ENCODE measurements at places on chromosomes 2 and 18. TPM values are rescaled to one million over a fixed set of nuclear protein-coding genes. Genes with fewer than 3 reads are reported as not detected.

- DNase-seq: no peak
Measured at GRCh38 chr2:183606718-183607085, 482.5 kb downstream of the NUP35 start.

The MLPH gene
- total RNA-seq: 118 TPM

- DNase-seq: no peak
Measured at GRCh38 chr2:65015731-65016130, 26.5 kb downstream of the SLC1A4 start.

The THSD7B gene
- total RNA-seq: not detected

The PSMA8 gene
- not detected for total RNA-seq

- no peak for DNase-seq
Measured at GRCh38 chr2:120761911-120762310, 26.2 kb downstream of the GLI2 start.

The KCNF1 gene
- total RNA-seq: not detected

DNA sequence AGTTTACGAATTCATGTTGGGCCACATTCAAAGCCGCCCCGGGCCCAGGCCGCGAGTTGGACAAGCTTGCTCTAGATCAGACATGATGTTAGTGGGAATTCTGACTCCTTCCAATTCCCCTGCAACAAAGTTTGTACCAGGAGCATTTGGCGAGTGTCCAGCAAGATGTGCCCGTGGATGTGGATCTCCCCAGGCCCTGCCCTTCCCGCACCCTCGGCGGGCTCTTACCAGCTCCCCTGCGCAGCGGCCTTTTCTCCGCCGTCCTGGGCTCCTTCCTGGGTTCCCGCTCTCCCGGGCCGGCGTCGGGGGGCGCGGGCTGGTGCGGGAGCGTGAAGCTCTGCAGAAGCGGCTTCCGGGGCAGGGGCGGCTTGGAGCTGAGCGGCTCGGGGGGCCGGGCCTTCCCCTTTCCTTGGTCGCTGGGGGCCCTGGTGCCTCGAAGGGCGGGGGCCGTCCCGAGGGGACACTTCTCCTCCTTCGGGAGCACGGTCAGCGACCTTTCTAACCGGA is 90.8 kb upstream of the MGAT4A start:
- no peak for DNase-seq

The MDH1B gene
- total RNA-seq: 0.40 TPM

DNA sequence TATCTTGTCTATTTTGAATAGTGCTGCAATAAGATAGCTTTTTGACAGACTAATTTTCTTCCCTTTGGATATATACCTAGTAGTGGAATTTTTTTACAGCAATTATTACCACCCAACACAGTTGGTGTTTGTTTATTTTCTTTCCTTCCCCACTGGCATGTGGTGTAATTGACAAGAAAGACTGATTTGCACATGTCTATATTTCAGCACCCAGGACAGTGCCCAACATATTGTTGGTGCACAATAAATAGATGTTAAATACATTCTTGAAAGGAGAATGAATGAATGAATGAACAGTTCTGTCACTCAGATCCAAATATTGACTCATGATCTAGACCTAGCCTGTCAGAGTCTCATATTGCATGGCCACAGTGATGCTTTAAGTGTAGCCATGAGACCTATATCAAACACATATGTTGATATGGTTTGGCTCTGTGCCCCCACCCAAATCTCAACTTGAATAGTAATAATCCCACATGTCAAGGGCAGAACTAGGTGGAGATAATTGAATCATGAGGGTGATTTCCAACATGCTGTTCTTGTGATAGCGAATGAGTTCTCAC is 538.2 kb downstream of the NYAP2 start:
- no peak for DNase-seq

DNA sequence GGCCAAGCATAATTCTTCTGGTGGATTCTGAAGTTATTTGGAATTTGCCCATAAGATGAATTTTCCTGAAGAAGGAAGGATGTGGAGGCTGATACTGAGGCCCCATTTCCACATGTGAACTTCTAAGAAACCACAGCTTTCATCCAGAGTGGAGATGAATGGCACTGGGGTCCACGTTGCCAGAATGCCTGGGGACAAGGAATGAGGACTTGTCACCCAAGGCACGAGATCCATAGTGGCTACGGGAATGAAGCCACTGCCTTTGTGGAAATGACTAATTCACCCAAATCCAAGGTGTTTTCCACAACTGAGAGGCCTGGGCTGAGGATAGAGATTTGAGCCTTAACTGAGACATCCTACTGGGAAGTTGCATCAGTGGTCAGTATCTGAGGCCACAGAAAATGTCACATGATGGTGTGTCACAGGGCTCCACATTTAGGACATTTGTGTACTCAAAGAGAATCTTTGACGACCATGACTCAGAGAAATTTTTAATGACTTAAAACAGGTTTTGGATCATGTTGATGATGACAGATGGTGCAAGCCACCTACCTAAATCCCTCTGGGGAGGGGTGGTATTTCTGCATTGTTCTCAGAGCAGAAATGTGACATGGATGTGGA is 286.1 kb downstream of the SOX11 start:
- DNase-seq: no peak

DNA sequence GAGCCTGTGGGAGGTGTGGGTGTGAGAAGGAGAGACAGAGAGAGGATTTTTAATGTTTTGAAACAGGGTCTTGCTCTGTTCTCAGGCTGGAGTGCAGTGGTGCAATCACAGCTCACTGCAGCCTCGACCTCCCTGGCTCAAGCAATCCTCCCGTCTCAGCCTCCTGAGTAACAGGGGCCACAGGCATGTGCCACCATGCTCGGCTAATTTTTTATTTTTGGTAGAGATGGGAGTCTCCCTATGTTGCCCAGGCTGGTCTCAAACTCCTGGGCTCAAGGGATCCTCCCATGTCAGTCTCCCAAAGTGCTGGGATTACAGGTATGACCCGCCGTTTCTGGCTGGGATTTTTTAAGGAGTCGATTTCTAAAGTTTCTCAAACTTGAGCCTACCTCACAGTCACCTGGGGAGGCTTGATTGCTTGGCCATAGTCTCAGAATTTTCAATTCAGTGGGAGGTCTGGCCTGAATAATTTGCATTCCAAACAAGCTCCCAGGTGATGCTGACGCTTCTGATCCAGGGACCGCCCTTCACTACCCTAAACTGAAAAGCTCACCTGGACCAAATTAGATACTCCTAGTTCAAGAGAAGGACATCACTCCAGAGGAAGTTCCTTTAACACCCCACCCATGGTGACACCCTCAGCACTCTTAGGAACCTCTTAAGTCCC is 70.8 kb upstream of the SLC1A4 start:
- DNase-seq: no peak

GRCh38 chr2:55239656-55240222 is 7.3 kb downstream of the RPS27A start:
- DNase-seq: no peak

The SYT4 gene
- 0.76 TPM for total RNA-seq

The CFAP65 gene
- total RNA-seq: 1.5 TPM

DNA sequence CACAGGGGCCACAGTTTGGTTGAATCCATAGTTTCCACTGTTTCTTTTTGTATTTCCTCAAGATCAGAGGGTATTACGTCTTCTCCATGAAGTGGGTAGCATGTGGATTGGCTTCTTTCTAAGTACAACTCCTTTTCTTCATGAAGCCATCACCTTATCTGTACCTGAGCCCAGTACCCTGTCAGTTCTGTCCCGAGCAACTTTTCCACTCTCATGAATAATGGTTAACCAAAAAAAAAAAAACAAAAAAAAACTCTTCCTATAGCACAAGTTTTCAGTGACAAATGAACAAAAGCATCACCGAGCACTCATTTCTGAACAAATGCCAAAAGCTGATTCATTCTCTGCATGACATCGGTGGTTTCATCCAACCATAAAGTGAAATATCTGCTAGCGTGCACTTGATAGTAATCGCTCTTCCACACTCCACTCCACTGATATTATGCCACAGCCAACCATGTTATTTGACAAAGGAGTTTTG is 53.0 kb upstream of the CCDC150 start:
- DNase-seq: no peak

- DNase-seq: no peak
Measured at GRCh38 chr18:9946831-9947230, 33.0 kb downstream of the VAPA start.

The FAM237A gene
- total RNA-seq: not detected

- DNase-seq: no peak
Measured at GRCh38 chr2:156098506-156098905, 234.0 kb downstream of the NR4A2 start.

The DSG2 gene
- total RNA-seq: 19.8 TPM

GRCh38 chr18:72846736-72847533 is 20.9 kb downstream of the NETO1 start:
- DNase-seq: no peak

GRCh38 chr2:207502577-207503198 is 27.1 kb upstream of the CREB1 start:
- DNase-seq: no peak

The ZNF804A gene
- total RNA-seq: 5.8 TPM

The LYG1 gene
- total RNA-seq: 3.3 TPM

The APOB gene
- total RNA-seq: 14.0 TPM

GRCh38 chr18:79133724-79134123 is 64.5 kb downstream of the ATP9B start:
- no peak for DNase-seq

The GLI2 gene
- total RNA-seq: 5.8 TPM

DNA sequence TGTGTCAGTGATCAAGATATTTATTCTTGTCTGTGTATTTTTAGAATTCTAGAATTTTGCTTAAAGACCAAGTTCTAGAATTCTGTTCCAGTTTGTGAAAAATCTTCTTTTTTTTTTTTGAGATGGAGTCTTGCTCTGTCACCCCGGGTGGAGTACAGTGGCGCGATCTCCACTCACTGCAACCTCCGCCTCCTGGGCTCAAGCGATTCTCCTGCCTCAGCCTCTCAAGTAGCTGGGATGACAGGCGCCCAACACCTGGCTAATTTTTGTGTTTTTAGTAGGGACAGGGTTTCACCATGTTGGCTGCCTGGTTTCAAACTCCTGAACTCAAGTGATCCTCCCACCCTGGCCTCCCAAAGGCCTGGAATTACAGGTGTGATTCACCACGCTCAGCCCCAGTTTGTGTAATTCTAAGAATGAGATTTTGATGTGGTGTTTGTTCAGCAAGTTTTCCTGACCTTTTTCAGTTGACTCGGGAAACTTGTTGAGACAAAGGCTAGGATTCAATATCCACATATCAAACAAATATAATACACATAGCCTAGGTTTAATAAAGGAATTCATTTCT is 3.6 kb downstream of the EIF5B start:
- DNase-seq: no peak

The PDCD1 gene
- 2.7 TPM for total RNA-seq

GRCh38 chr2:126644630-126645191 is 11.2 kb upstream of the GYPC start:
- no peak for DNase-seq

GRCh38 chr2:51795248-51795888 is 763.4 kb upstream of the NRXN1 start:
- DNase-seq: no peak

- peak; percentile 67 for DNase-seq
Measured at GRCh38 chr2:60553495-60554073, at the start of gene BCL11A. BCL11A (minus strand) TSS chr2:60553654; CDS start chr2:60553270, 384 bp downstream.

- DNase-seq: no peak
Measured at GRCh38 chr18:42271647-42272414, 316.8 kb downstream of the PIK3C3 start.

DNA sequence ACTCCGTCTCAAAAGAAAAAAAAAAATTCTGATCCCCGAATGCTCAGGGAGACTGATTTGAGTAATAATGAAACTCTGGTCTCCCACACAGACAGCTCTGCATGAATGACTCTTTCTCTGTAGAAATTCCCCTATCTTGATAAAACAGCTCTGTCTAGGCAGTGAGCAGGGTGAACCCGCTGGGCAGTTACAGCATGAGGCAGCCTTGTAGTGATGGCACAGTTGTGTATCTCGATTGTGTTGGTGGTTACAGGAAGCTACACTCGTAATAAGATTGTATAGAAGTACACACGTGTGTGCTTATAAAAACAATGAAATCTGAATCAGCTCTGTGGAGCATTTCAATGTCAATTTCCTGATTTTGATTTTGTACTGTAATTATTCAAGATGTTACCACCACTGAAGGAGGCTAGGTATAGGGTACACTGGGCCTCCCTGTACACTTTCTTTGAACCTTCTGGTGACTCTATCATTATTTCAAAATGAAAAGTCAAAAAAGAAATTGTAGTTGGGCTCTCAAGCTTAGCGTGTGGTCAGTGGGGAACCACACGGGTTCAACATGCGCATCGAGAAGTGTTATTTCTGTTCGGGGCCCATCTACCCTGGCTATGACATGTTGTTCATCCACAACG is 34.9 kb upstream of the ATP8B1 start:
- DNase-seq: peak; percentile 42

The CFC1B gene
- total RNA-seq: not detected

DNA sequence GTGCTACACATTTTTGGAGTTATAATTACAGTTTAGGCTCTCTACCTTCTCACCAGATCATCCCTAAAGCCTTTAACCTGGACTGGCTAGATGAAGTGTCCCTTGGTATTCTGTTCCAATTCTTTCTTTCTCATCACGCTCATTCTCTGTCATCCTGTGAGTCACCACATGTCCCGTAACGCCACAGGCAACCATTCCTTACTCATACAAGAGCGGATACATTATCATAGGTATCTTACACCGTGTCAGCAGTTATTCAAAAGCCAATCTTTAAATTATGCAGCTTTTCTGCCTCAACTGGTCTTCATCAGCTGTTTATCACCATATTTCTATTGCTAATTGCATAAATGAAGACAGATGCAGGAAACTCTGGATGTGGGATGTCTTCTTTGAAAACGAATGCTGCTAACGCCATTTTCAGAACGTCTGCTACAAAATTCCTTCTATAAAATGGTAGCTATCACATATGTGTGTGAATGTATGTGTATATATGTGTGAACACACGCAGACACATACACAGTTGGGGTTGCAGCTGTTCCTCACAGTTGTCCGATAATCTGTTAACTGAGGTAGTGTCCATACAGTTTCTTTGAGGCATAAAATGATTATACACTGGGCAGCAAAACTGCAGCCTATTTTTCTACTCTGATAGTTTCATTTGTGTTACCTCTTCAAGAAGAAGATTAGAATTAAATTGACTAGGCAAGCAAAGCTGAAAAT is 47.9 kb downstream of the EML6 start:
- no peak for DNase-seq

DNA sequence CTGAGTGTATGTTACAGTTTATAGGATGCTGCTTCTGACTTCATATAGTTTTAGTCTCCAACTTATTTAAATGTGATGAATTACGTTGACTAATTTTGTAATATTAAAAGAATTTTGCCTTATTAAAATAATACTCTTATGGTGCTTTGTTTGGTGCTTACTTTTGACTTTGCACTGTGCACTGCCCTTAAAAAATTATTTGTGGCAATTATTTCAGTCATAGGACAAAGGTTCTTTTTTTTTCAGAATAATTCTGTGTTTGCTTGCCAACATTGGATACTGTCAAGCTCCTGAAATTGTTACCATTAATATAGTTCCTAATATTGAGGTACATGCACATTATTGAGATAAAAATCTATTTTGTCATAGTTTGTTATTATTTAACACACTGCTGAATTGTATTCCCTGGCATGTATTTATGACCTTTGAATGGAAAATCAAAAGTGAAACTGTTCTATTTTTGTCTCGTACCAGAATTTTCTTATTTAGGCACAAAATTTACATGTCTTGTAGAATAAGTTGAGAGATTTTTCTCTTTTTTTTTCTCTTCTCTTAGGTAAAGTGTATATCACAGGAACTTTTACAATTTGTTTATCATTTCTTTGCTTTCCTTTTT is 572.8 kb upstream of the KLHL29 start:
- DNase-seq: no peak
